ENCODE measurements at places on chromosomes 7 and 10. TPM values are rescaled to one million over a fixed set of nuclear protein-coding genes. Genes with fewer than 3 reads are reported as not detected.

Gene NPY
- total RNA-seq = not detected

- peak; percentile 60 for DNase-seq
Observed at GRCh38 chr10:86899670-86900276, 57.6 kb downstream of the MMRN2 start.

DNA sequence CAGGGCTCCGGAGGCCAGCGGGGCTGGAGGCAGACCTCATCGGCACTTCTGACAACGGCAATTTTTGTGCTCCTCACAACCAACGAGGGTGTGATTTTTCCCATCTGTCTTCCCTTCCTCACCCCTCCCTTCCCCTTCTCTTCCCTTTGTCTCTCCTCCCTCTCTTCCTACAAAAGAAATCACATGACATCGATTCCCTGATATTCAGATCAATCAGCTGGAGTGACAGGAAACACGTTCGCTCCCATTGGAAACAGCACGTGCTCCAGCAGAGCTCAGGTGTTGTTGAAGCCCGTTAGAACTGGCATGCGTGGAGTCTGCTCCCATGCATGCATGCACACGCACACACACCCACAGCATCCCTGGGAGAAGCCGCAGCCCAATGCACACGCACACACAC, 222.4 kb downstream of the PTPRN2 start:
- no peak for DNase-seq

GRCh38 chr10:111873621-111874135, 309.9 kb downstream of the GPAM start:
- no peak for DNase-seq

- DNase-seq = no peak
Observed at GRCh38 chr10:110818311-110819256, 53.1 kb upstream of the PDCD4 start.

GRCh38 chr7:128353189-128353588, 8.3 kb downstream of the PRRT4 start:
- DNase-seq = no peak

DNA sequence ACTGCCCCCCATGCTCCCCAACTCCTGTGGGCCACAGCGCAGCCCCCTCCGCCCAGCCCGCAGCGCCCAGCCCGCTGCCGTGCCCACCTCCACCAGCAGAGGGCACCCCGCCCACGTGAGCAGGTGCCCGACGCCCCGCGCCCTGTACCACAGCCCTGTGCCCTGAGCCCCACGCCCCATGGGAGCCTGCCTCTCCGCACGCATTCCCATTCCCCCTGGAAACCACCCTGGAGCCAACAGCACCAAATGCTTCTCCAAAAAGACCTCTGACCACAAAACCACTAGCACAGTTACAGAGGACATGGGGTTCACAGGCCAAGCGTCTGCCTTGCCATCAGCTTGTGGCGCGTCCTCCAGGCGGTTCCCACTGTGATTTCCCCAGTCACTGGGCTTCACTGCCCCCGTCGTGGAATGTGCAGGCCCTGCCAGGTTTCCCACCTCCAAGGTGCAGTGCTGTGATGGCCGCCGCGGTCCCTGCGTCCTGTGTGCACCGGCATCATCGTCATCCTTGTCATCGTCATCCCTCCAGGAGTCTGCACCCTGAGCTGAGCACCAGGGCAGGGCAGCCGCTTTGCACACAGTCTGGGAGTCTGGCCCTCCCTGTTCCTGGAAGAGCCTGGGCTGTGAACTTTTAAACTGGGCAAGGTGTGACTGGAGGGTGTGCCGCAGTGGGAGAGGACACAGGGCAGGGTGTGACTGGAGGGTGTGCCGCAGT, 61.7 kb downstream of the PWWP2B start:
- no peak for DNase-seq

GRCh38 chr10:1036341-1036791, 10.7 kb upstream of the IDI2 start:
- DNase-seq = no peak

- DNase-seq = no peak
Observed at GRCh38 chr10:114397651-114398145, 6.6 kb downstream of the AFAP1L2 start.

DNA sequence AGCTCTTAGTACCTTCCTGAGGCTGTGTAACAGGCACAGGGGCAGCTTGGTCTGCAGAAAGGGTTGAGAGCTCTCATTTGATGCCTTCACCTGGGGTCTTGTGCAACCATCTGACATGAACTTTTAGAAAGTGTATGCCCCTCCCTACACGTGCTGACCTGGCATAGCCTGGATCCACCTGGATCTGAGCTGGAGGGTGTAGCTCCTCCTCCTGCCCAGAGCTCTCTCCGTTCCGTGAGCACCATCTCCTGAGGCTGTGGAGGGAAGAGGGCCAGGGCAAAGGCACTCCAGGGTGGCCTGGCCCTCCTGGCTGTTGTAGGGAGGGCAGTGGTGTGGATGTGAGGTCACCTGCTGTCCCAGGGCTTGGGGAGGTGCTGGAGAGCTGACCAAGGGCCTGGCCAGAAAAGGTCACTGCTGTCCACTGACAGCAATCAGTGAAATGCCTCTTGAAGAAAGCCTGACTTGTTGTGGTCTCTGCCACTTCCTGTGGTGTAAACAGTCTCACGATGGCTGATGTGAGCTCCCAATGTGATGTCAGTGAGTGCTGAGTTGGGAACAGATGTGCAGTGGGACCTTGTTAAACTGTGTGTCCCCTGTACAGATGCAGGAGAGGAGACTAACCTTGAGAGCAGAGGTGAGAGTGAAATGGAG, 23.0 kb downstream of the AMZ1 start:
- no peak for DNase-seq

Gene CCNY
- 63.6 TPM for total RNA-seq

Gene BZW2
- 95.2 TPM for total RNA-seq

DNA sequence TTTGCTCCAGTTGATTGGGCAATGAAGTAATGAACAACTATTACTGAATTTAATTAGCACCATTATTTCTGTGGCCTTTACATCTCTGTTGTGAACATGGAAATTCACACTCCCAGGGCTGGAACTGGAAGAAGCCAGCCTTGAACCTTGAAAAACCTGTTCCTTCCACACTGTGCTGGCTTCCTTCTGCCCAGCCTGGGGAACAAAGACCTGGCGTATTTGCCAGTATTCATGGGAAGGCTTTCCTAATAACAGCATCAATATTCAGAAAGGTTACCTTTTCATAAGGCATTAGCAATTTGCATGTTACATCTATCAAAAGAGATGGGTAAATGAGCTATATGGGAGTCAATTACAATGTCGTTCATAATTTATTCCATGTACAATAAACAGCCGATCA, 1.3 kb downstream of the C10orf90 start:
- DNase-seq = no peak

GRCh38 chr10:78419481-78420265, 386.0 kb downstream of the RPS24 start:
- no peak for DNase-seq

- DNase-seq = no peak
Observed at GRCh38 chr10:93342921-93343320, 139.2 kb downstream of the MYOF start.

DNA sequence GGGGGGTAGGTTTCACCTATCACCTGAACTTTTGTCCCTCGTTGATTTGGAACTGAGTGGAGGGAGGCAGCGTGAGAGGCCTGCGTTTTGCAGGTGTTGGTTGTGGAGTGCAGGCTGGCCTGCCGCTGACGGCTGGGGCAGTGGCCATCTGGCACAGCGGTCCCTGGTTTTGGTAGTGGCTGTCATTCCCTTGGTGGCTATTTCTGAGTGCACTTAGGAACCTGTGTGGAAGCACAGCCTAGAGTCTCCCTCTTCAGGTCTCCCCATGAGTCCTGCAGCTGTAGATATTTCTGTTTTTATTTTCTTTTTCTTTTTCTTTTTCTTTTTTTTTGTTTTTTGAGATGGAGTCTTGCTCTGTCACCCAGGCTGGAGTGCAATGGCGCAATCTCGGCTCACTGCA, 129.2 kb downstream of the CUL2 start:
- no peak for DNase-seq

Gene OR2A1
- total RNA-seq = not detected

DNA sequence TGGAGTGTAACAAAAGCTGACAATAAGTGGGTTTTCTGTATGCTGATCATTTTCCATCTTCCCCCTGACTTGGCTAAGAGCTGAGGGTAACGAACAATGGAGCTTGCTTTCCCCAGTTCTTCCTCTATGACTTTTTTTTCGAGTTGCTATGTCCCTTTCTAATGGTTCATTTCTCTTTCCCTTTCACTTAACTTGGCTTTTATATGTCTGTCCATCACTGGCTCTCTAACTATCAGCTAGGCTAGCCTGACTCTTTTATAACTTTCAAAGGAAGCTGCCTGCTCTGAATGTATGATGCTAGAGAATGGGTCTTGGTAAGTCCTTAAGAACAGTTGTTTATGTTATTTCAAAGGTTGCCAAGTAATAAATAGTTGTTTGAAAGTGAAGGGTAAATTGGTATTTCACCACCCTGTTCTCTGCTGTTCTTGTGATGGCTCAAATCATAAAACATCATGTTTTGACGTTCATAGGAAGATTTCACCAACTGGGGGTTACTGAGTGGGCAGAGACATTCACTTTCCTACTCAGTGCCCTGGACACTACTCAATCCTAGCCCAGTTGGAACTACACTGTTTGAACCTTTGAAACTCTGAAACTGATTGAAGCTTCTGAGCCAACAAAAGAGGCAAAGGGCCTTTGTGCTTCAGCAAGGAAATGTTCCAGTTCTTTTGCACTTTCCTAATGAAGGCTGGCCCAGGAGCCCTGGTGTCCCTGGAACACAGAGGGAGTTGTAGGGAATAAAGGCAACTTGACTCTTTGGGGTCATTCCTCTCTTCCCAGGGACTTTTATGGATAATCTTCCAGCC, 85.4 kb upstream of the PHYHIPL start:
- DNase-seq = no peak

DNA sequence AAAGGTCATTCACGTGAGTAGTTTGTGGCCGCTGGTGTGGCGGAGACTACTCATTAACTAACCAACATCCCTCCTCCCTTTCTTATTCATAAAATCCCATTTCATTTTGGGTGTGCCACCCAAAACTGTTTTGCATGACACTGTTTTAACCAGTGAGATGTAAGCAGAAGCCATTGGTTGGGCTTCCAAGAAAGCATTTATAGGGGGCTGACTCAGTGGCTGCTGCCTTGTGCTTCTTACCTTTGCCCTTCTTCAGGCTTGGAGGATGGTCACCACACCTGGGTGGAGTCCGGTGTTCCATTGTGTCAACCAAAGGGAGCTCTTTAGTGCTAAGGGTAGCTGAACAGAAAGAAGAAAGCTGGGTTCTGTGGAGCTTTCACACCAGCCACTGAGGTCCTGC, 37.2 kb upstream of the EPC1 start:
- no peak for DNase-seq

Data from HepG2 (cell line).